ENCODE measurements at places on chromosomes 2 and 18.

DNA sequence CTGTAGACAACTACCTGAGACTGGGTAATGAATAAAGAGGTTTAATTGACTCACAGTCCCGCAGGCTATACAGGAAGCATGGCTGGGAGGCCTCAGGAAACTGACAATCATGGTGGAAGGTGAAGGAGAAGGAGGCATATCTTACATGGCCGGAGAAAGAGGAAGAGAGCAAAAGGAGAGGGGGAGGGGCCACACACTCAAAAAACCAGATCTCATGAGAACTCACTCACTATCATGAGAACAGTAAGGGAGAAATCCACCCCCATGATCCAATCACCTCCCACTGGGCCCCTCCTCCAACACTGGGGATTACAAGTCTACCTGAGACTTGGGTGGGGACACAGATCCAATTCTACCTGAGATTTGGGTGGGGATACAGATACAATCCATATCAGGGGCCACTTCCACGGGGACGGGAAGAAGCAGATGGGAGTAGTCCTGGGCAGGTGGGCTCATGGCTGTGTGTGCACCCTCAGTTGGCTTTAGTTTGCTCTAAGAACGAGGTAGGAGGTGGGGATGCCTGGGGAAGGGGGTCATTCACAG lies 9.9 kb downstream of the MAB21L4 start:
- peak; percentile 47 for DNase-seq

- DNase-seq, result no peak
Measured at GRCh38 chr2:17814601-17815000, 1.7 kb upstream of the MSGN1 start.

DNA sequence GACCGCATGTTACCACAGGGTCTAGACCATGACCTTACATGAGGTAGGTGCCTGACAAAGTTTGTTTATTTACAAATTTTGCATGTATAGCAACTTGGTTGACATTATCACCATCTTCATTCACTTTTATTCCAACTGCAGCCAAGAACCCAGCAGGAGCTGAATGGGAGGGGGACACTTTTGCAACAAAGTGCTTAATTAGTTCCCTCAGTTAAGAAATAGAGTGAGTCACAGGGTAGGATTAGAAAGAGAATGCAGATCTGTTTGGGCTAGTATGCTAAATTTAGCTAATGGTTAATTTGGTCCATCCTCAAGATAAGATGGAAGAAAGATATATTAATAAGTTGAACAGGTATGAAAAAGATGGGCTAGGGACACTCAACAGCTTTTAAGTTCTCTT lies 678.9 kb downstream of the ARHGAP15 start:
- DNase-seq, result no peak

GRCh38 chr2:232973011-232973735 lies 39.9 kb downstream of the NGEF start:
- DNase-seq, result no peak

- DNase-seq, result no peak
Measured at GRCh38 chr2:7887441-7887840, 794.4 kb upstream of the ID2 start.

GRCh38 chr18:74265546-74266098 lies 26.1 kb downstream of the CYB5A start:
- no peak for DNase-seq

GRCh38 chr18:80145196-80145804 lies 36.2 kb downstream of the ADNP2 start:
- no peak for DNase-seq

GRCh38 chr2:821546-821945 lies 129.1 kb upstream of the SNTG2 start:
- no peak for DNase-seq

DNA sequence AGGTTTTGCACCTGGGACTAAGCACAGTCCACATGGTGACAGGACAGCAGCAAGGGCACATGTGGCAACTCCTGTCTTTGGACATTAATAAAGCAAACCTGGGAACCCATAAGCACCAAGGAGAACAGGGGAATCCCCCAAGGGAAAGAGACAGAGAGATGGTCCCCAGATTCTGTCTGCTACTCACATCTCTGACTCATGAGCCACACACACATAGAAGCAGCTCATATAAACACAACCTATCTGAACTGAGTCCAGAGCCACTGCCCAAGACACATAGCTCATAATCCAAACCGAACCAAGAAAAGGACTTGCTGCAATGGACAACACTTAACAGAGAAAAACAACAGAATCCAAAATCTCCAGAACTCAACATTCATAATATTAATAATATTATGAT lies 82.5 kb downstream of the OSBPL1A start:
- DNase-seq, result no peak

GRCh38 chr2:50335433-50335832 lies 696.5 kb downstream of the NRXN1 start:
- DNase-seq, result no peak

DNA sequence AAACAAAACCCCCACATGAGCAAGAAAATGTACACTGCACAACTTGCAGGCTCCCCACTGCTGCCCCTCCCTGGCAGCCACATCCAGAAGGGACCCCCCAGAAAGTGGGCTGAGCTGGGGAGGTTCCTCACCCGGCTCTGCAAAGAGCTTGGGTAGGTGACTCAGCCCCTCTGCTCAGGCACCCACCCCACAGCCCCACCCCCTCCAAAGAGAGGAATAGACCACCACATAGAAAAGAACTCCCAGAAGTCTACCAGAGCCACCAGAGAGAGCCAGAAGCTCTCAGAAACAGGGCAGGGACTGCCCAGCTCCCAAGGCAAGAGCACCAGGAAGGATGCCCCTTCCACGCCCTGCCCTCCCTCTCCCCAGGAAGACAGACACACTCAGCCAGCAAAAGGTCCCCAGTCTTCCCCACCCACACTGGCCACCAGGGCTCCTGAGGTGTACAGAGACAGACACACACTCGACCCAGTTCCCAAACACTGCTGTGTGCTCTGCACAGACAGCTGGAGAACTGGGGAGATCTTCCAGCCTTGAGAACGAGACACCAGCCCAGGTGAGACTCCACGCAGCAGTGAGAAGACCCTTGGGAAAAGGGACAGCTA lies 28.2 kb downstream of the BIN1 start:
- DNase-seq, result no peak

GRCh38 chr2:9565436-9566153 lies 10.0 kb upstream of the ADAM17 start:
- DNase-seq, result peak; percentile 45

GRCh38 chr18:21194871-21195771 lies 46.9 kb upstream of the GREB1L start:
- DNase-seq, result peak; percentile 81

- DNase-seq, result no peak
Measured at GRCh38 chr2:237996021-237996593, 29.3 kb downstream of the UBE2F start.

DNA sequence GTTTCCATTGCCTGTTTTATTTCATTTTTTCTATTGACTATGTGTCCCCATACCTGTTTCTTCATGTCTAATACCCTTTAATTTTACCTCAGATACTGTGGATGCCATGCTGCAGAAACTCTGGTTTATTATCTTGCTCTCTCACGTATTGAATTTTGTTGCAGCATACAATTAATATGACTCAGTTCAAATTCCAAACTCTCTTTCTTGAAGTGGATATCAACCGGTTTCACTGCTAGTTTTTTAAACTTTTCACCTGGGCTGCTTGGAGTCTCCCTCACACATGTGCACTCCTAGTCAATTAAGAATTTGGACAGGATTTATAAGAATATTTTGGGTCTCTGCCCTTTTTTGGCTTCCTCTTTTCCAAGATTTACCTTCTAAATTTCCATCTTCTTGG lies 70.6 kb upstream of the CAPN13 start:
- DNase-seq, result no peak

DNA sequence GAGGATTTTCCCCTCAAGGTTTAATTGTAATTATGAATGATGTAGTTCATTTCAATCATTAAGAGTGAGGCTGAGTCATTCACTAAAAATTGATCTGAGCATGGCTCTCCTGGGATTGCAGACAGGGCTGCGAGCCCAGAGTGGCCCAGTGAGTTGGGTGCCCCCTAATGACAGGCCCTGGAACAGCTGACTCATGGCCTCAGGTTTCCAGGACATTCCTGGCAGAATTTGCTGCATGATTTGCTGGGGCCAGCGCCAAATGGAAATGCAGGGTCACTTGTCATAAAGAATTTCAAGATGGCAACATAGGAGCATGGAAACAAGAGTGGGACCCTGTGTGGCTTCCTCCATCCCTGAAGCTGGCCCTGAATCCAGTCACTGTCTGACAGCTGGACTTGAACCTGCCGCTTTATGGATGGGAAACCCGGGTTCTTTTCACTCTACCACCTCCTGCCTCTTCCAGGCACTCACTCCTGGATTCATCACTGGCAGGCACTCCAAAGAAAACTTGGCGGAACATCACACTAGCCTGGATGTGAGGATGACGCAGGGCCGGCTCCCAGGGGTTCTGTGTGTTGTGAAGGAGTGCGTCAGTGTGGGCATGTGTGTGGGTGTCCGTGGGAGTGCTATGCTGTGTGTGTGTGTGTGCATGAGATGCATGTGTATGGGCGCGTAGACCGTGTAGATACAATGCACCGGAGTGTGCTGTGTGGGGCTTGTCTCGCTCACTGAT lies 15.2 kb downstream of the OTOF start:
- peak; percentile 78 for DNase-seq

GRCh38 chr2:36058953-36059352 lies 296.6 kb upstream of the CRIM1 start:
- DNase-seq, result peak; percentile 41

DNA sequence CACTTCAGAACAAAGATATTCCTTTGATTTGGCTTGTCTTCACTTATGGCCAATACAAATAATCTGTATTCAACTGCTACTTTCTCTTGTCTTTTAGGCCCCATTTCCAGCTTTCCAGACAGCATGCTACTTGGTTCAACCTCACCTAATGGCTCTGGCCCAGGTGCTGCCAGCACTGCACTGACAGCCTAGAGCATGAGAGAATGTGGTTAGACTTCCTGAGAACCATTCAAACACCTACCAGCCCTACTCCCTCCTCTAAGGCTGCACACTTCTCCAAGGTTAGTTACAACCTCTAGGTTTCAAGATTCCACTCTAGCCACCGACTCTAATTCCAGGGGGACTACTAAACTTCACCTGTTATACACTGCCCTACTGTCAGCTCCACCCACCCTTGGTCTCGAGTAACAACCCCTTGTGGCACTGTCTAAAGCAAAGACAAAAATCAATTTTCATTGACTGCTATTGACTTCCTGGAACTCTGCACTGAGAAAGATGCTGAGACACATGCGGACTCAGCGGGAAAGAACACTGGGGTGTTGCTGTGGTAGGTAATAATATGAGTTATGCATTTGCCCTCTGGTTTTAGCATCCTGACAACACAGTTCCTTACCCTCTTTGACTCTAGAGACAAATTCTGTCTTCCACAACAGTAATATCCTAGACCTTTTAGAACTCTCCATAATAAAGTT lies 38.2 kb downstream of the PLEKHM3 start:
- DNase-seq, result no peak

DNA sequence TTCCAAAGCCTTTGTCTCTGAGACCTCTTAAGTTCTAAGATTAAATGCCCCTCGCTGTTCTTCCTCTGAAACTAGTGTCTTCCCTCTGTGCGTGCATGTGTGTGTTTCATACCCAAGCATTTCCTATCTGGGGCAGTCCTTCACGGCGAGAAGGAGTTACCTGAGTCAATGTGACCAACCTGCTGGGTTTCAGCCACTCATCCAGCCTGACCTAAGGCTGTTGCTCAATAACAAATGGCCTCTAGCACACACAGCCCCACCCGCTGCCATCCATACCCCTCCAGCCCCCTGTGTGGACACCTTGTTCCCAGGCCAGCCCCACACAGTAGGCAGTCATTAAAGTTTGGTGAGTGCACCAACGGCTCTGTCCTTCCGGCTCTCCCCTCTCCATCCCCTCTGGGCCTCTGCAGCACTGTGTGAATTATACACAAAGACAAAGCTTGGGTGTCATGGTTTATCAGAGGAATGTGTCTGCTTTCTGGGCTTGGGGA lies 53.8 kb upstream of the FOSL2 start:
- no peak for DNase-seq

GRCh38 chr18:58813561-58814225 lies 51.0 kb upstream of the ZNF532 start:
- DNase-seq, result no peak

- DNase-seq, result no peak
Measured at GRCh38 chr2:105804266-105804665, 59.6 kb downstream of the NCK2 start.

DNA sequence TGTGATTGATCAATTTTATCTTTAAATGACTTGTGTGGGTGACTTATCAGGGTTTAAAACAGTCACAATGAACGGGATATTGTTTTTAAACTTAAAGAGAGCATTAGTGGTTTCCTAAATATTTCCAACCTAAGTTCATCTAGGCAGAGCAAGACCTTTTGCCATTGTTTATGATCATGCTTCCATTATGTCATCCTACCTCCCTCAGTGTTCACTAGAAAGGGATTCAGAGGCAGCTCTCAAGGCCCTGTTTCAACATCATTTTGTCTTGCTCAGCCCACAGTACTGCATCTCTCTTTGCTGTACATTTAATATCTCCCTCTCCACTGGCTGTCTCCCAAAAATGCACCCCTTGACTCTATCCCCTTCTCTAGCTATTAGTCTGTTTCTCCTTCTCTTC lies 21.5 kb upstream of the PELI1 start:
- no peak for DNase-seq

GRCh38 chr2:127562936-127563335 lies 27.5 kb downstream of the MYO7B start:
- no peak for DNase-seq

- peak; percentile 77 for DNase-seq
Measured at GRCh38 chr2:61658841-61659780, 121.0 kb upstream of the XPO1 start.

GRCh38 chr2:196067088-196067382 lies 1.6 kb downstream of the DNAH7 start:
- DNase-seq, result no peak

GRCh38 chr2:557635-558301 lies 119.4 kb downstream of the TMEM18 start:
- DNase-seq, result no peak

DNA sequence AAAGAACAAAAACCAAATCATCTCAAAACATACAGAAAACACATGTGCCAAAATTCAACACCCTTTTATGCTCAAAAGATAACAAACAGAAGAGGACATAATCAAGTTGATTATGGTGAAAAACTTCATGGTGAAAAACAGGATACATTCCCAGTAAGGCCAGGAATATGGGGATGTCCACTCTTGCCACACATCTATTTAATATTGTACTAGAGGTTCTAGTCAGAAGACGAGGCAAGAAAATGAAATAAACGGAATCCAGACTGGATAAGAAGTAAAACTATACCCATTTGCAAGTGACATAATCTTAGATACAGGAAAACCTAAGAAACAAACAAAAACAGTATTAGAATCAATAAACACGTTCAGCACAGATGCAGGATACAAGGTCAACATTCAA lies 40.8 kb downstream of the MAP3K2 start:
- DNase-seq, result no peak

DNA sequence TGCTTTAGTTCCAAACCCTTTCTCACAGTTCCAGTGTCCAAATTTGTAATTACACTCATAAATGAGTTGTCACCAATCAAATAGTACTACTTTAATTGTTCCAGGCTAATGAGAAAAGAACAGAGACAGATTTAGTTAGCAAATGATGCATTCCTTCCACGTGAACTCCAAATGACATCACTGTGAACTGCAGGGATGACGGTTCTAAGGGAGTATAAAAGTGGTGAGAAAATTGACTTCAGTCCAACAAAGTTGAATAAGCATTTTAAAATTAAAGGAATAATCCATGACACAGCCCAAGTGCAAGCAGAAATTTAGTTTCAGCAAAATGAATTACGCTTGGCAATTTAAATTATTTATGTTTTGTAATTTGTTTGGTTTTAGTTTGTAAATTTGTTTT lies 102.0 kb upstream of the LRATD1 start:
- DNase-seq, result no peak

GRCh38 chr2:74328074-74328473 lies 15.1 kb downstream of the SLC4A5 start:
- DNase-seq, result no peak

Data from OCI-M1 (cell line).